ENCODE measurements at places on chromosomes 7 and 10.
A peak's percentile ranks its signal among the peaks of the same experiment; 100 is the strongest.

GRCh38 chr10:102465466-102465865 is 14.1 kb upstream of the C10orf95 start:
- no peak for DNase-seq

DNA sequence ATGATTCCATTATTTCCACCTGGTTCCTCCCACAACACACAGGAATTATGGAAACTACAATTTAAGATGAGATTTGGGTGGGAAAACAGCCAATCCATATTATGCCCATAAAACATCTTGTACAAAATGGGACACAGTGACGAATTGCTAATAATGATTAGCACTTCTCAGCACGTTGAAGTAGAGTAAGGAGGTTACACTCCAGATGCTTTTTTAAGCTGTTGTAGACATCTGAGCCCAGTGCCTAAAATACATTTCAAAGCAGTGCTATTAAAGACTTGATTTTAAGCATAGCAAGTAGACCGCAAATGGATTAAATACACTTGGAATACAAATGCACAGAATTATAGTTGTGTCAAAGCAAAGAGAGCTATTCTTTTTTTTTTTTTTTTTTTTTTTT is 105.9 kb downstream of the AASS start:
- no peak for DNase-seq

DNA sequence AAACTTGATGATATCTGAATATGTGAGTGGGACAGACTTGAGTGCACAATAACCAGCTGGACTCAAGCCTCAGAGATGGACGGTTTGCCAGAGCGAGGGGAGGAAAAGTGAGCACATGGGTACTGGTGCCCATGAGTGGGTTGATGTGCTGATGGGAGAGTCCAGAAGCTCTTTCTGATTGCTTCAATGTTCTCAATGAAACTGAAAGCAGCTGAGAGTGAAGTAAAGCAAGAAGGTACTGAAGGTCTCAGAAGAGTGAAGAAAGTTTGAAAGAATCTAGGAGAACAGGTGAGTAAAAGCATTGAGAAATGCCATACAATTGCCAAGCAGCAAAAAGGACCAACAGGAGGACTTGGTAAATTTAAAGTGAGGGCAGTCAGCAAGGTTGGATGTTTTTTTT is 28.6 kb downstream of the CTTNBP2 start:
- DNase-seq = no peak

GRCh38 chr7:76328389-76328788 is 25.9 kb downstream of the HSPB1 start:
- DNase-seq = no peak

- DNase-seq = peak; percentile 62
These were observed 303.5 kb upstream of the BMPER start for GRCh38 chr7:33601884-33602283.

DNA sequence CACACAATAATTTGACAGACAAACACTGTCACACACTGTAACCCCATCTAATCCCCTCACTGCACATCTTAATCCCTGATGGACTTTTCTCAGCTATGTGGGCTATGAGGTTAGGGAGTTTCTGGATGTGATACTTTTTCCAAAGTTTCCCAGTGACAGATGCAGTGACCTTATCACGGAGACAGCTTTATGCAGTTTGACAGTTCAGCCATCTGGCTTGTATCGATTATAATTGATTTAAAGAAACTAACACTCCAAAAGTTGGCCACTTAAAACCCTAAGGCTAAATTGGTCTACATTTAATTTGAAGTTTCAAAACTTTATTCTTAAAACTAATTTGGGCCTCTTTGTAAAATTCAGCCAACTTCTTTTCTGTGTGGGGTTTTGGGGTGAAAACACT is 196.7 kb downstream of the SDK1 start:
- DNase-seq = no peak

DNA sequence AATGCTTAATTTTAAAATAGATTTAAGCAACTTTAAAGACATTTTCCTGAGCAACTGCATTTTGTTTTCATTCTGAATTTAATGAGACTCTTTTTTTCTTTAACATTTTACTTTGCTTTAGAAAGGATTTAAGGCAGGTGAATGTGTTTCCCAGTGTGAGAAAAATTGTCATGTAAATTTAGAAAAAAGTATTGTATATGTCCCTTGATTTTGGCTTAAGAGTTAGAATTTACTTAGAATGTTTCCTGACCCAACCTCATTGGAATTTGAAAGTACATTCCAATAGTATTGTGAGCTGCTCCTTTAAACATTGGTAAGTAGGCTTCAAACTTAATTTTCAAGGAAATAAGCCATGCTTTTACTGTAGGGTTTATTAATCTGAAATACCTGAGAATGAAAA is 110.2 kb downstream of the PTEN start:
- no peak for DNase-seq

DNA sequence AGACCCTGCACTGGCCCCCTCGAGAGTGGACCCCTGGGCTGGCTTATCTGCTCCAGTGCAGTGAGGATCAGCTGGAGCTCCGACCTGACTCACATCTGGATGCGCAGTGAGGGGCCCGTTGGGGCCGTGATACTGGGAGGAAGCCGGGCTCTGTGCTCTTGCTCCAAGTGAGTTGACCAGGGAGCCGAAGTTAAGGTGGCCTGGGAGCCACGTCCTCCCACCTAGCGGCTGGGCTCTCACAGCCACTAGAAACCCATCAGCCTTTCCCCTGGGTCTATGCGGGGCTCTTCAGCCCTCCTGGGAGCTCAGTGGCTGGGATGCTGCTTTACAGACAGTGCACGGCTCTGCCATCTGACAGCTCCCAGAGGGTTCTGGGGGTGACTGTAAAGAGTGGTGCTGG is 9.1 kb downstream of the ALKBH4 start:
- DNase-seq = no peak

- DNase-seq = peak; percentile 52
These were observed 71.8 kb upstream of the GSDME start for GRCh38 chr7:24828891-24829661.

DNA sequence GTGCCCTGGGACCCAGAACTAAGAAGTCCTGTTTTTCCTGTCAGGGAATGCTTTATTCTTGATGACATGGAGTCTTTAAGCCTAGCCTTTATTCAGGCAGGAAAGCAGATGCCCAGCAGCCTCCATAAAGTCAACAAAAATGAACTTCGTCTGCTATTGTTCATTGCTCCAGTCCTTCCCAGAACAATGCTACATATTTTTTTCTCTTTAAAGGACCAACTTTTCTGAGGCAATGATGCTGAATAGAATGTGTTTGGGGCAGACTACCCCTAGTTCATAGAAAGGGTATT is 47.6 kb upstream of the PDCD4 start:
- DNase-seq = no peak

- no peak for DNase-seq
These were observed 21.6 kb downstream of the PRPF18 start for GRCh38 chr10:13608246-13608853.

GRCh38 chr7:101108961-101109360 is 17.9 kb upstream of the SERPINE1 start:
- no peak for DNase-seq

GRCh38 chr7:123522066-123522465 is 12.3 kb downstream of the IQUB start:
- peak; percentile 45 for DNase-seq

DNA sequence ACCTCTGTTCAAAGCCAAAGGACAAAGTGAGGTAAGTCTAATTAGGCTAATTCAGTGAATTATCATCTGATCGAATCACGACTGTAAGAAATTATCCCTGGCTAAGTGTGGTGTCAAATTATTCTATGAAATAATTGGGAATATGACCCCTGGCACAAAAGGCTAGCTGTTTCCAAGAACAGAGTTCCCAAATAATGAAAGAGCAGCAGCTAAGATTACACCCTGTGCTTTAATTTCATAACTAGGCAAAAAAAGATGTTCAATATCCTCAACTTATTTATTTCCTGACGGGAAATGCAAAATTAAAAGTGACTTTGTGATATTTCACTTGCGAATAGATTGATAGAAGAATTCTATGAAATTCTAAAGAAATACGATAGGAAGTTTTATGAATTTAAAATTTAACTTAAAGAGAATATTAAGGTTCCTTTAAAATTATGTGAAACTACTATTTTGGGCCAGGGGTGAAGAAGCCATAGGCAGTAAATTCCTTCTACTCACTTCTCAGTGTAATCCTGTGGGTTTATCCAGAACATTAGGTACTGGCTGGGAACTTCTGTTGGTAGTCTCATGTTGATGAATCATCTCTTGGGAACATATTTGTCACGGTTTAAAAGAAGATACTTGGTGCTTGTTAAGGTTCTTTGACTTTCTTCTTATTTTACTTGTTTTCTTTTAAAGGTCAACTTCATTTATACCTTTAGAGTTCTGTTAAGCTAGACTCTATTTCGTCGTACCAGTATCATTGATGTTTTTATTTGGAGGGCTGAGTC is 148.5 kb downstream of the POLR1F start:
- DNase-seq = no peak

DNA sequence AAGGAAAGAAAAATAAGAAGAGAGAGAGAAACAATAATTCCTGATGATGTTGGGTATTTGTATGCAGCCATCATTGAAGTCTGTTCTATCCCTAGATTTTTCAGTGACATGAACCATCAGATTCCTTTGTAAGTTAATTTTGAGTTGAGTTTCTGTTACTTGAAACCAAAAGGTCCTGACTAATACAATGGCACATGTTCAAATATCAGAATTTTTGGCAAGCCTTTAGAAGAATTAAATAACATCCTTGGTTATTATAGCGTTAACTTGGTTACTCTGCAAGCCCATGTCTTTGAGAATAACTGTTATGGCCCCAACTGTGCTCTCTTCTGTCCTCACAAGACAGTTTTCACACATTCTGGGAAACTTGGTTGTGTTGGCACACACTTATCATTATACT is 66.5 kb downstream of the SYPL1 start:
- no peak for DNase-seq

GRCh38 chr10:108956149-108956548 is 967.2 kb downstream of the XPNPEP1 start:
- no peak for DNase-seq

GRCh38 chr10:96168546-96168945 is 38.4 kb downstream of the ZNF518A start:
- no peak for DNase-seq

GRCh38 chr7:13998866-13999265 is 9.4 kb upstream of the ETV1 start:
- DNase-seq = no peak

GRCh38 chr7:134327896-134328295 is 11.2 kb upstream of the SLC35B4 start:
- peak; percentile 68 for DNase-seq

- peak; percentile 79 for DNase-seq
These were observed 186.4 kb downstream of the LRRC4 start for GRCh38 chr7:127844707-127845331.

- DNase-seq = peak; percentile 29
These were observed 321.1 kb upstream of the NPVF start for GRCh38 chr7:25549271-25549921.

- peak; percentile 49 for DNase-seq
These were observed 9.9 kb downstream of the ZNF511 start for GRCh38 chr10:133318494-133319127.

DNA sequence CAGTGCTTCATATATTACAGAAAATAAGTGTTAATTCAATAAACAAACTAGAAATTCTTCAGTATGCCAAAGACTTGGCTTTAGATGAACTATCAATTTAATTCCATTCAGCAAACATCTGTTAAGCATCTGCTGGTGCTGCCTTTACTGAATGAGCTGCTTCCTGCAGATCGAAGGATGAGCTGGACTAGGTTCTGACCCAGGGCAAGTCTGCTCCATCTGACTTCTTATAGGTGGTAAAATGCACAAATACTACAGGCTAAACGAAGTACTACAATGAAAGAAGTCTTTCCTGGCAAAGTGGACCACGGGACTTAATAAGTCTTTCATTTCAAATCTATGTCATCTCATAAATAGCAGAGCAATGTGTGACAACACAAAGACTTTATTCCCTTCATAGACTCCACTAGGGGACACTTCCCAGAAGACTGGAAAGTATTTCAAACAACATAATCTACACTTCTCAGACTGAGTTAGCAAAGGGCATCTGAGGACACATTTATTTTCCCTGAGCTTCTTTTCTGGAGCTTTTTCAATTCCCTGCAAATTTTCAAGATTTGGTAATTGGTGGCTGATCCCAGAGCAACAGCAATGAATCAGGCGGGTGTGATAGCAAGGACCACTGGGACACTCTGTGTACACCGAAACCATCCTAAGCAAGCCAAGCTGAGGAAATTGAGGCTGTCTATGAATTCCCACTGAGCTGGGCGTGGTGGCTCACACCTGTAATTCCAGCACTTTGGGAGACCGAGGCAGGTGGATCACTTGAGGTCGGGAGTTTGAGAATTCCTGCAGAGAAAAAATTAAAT is 108.9 kb upstream of the FRMD4A start:
- no peak for DNase-seq

- no peak for DNase-seq
These were observed 889.3 kb upstream of the CELF2 start for GRCh38 chr10:10128387-10128786.

- DNase-seq = no peak
These were observed 37.0 kb downstream of the BEND7 start for GRCh38 chr10:13491747-13492360.

DNA sequence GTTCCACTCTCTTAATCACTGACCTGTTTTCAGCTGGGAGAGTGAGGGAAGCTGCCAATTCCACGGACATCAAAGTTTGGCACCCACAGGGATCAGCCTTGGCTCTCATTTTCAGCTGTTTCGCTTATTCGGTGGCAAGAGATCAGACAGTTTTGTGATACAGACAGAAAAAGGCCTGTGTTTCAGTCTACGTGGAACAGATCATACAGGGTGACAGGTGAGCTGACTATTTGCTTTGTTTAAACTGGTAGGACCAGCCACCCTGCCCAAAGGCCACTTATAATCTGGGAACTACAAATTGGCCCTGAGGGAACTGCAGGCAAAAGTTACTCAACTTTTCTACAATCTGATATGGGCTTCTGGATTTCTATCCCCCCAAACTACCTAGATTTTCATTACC is 128.6 kb downstream of the ZNF467 start:
- no peak for DNase-seq

GRCh38 chr10:117004227-117005025 is 561 bp downstream of the SHTN1 start:
- DNase-seq = no peak

DNA sequence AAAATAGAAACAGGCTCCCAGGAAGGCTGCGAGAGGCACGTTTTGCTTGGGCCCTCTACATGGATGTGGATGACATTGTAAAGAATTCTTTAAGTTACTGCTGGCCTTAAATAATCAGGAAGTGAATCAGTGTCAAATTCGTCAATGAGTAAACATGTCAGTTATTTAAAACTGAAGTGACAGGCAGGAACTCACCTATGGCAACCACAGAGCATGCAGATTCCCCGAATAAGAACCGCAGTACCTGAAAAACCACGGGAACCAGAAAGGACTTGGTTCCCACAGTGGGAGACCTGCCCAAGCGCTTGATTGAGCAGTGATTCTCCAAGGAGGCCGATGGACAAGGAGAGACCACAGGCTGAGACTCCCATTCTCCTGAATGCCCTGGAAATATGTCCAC is 351.2 kb upstream of the AKR1E2 start:
- DNase-seq = no peak

- no peak for DNase-seq
These were observed 9.0 kb upstream of the BAIAP2L1 start for GRCh38 chr7:98409843-98410242.

- DNase-seq = no peak
These were observed 226.4 kb downstream of the KIAA1217 start for GRCh38 chr10:24435374-24435773.
